Stimulated activated CD4-positive, alpha-beta T cell treated with anti-CD3 and anti-CD28 coated beads, Interleukin-1b, Interleukin-23, amount 100 ng/mL, for 1 hour (primary cell): ENCODE measurements at places on chromosomes 7 and 10.

GRCh38 chr10:44845361-44846175 is 65.6 kb upstream of the TMEM72 start:
- DNase-seq: no peak

GRCh38 chr7:88217675-88218428 is 2.0 kb downstream of the SRI start:
- DNase-seq: no peak

DNA sequence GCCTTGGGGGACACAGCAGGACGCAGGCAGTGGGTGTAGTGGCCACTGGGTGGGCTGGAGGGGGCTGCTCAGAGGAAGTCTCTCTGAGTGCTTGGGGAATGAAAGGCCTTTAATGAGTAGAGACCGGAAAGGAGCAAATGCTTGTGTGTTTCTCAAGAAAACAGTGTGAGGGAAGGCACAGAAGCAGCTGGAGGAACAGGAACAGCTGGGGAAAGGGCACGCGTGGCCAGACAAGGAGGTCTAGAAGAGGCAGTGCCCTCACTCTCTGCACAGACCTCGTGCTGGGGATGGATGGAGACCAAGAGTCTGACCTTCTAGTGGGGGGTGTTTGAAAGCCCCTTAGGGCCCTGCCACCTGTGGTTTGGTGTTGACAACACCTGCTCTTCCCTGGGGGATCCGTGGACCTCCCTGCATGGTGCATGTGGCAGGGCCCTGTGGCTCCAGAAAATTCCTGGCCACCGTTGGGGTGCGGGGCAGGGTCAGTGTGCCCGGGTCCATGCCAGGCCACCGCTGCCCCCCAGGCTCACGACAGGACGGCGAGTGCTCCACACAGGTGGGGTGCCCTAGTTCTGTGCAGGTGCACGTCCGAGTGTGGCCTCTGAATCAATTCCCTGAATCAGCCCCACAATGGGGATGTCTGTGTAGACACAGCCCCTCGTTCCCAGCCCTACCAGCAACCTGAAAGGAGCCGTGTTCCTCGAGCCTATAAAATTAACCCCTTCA is 25.9 kb upstream of the FAM20C start:
- no peak for DNase-seq

DNA sequence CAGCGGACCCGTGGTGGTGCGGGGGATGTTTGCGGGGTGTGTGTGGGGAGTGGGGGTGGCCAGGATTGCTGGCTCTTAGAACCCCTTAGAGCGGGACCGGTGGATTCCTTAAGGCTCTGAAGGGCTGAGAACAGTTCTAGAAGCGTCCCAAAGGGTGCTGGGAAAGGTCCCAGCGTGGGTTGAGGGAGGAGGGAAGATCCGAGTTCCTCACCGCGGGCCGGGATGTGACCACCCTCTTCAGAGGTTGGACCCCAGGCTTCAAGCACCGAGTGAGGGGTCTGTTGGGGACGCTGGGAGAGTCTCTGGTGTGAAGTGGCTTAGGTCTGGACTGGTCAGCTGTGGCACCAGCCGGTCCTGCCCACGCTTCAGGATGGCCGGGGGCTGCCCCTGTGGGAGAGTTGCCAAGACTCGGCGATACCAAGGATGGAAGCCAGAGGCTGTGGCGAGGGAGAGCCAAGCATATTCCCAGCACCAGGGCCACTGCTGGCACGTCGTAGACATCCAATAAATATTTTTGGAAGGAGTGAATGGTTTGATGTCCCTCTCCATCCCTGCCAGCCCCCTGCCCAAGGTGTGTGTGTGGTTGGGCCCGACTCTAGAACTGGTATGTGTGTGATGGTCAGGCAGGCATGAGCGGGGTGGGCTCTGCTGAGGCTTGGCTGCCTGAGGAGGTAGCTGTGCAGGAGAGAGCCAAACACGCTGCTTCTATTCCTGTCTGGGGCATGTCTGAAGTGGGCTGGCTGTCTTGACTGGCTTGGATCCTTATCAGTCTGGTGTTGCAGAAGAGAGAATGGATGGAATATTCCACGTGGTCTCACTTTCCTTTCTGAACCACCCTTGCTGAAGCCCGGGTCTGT is 19.2 kb downstream of the ZNF775 start:
- DNase-seq: no peak

GRCh38 chr10:124609698-124610097 is 134.5 kb downstream of the FAM53B start:
- DNase-seq: no peak
